ENCODE measurements at places on chromosomes 3 and 15.
A peak's percentile ranks its signal among the peaks of the same experiment; 100 is the strongest.

GRCh38 chr3:82814660-82815059 is 1053.2 kb upstream of the GBE1 start:
- no peak for DNase-seq

GRCh38 chr15:41838400-41838897 is at the start of gene PLA2G4B:
Gene PLA2G4B (plus strand): TSS chr15:41838847. CDS start chr15:41838914, 67 bp downstream.
- DNase-seq: no peak

DNA sequence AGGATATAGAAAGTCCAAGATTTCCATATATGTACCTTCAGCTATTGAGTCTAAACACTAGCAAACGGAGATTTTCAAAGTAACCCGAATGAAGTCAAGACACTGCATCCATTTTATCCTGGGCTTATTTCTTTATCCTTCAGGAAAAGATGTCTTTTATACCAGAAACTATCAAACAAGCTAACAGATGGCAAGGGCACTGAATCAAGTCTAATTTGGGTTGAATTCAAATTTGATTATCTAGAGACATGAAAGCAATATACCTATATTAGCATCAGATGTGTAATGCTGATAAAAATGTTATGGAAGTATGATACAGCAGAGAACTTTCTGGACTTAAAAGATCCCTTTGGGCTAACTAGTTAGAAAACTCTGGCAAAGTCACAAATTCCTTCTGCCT is 138.3 kb upstream of the TSPAN3 start:
- no peak for DNase-seq

DNA sequence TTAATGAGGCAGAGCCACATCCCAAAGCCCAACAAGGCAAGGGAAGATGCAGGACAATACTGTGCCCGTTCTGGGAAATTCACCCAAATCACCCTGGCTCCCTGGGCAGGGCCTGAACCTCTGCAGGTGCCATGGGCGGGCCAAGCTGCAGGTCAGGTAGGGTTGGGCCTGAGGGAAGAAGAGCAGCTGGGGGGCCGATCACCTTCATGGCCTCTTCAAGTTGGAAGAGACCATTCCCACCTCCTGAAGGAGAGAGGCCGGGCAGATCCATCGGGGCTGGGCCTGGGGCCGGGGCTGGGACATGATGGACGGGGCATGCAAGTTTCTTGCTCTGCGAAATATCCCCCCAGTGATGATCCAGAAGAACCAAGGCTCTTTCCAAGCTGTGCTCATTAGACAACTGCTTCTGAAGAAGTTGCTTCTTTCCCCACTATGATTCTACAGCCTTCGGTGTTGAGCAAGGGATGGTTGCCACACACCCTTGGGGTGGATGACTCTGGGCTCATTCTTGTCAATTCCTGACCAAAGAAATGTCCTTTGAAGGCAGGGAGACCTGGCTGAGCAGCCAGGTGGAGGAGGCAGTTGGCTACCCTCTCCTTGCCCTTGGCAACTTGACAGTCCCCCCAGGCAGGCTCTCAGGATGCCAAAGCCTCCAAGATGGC is 38.2 kb downstream of the KLHL25 start:
- DNase-seq: peak; percentile 81

DNA sequence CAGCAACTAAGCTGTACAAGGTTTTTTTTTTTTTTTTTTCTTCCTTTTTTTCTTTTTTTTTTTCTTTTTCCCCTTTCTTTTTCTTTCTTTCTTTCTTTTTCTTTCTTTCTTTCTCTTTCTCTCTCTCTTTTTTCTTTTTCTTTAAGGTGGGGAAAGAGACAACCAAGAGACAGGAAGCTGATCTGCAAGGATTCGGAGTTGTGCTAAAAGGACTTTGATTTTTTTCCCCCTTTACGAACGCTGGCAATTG is 148 bp downstream of the RBMS3 start:
- DNase-seq: no peak

DNA sequence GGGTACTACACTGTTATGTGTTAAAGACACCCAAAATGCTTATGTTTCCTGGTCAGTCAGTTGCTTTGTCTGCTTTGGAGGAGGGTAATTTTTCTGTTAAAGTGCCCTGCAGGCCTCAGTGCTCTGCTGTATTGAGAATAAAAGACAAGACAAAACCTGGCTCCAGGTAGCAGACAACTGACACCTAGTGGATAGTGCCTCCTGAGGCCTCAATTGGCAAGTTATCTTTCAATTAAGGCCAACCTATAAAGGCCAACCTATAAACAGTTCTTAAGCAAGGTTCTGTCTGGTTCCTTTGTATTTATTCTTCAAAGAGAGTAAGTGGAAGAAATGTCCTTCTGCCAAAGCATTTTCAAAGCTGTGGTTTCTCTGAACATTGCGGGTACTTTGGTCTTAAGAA is 773.8 kb downstream of the MECOM start:
- no peak for DNase-seq

GRCh38 chr3:8769088-8769822 is at the start of gene OXTR:
Gene OXTR (minus strand): TSS chr3:8769613. CDS start chr3:8768187, 1,426 bp downstream.
- DNase-seq: peak; percentile 74

DNA sequence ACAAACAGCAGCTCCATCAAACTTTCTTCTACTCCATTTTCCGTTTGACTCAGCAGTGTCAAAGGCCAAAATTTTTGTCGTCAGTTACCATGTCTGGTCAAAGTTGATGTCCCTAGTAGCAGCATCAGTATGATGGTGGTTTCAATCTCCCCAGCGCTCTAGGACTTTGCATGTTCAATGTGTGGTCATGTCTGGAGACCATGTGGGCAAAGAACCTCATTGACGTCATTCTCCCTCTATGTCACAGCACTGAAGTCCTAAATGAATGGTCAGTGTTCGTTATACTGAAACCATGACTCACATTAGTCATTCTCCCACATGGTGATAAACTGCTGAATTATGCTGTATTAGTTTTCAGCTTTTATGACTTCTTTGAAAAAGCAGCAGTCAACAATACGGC is 23.2 kb downstream of the SHC4 start:
- peak; percentile 86 for DNase-seq

DNA sequence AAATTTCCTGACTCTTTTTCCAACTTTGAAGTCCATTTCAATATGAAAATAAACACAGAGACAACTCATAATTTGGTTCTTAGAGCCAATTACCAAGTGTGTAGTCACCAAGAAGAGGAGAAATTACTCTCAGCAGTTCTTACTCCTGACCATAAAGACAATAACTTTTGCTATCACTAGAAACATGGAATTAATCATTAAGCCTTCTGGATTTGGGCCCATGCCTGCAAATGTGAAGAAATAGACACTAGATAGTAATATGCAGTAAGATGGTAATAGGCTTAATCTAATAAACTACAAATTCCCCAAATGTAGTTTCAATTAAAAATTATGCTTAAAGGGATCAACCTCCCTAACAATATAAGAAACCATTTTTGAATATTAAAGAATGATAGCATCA is 185.1 kb upstream of the AGTR1 start:
- no peak for DNase-seq

GRCh38 chr3:100708644-100708988 is 678 bp upstream of the TFG start:
- peak; percentile 46 for DNase-seq

DNA sequence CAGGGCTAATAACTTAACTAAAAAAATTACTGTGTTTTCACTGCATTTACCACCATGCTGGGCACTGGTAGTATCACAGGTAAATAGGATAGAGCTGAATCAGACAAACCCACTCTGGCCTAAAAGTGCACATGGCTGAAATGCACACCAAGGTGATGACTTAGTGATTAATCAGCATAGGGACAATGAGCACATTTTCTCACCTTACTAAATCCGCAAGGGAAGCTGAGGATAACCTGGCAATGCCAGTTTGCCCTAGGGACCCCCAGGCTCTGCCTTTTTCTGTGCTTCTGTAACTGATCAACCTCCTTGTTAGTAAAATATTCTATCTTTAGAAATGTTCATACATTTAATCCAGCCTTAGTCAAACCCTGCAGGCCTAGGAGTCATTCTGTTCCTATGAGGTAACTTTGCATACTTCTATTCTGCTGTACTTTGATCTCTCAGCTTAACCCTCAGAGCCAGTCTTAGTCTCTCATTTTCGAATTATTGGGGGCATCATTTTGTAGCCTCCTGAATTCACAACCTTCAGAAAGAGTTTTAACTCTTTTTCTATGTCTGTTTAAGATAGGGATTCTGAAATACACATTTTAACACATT is 562.9 kb upstream of the KCNMB2 start:
- peak; percentile 46 for DNase-seq

DNA sequence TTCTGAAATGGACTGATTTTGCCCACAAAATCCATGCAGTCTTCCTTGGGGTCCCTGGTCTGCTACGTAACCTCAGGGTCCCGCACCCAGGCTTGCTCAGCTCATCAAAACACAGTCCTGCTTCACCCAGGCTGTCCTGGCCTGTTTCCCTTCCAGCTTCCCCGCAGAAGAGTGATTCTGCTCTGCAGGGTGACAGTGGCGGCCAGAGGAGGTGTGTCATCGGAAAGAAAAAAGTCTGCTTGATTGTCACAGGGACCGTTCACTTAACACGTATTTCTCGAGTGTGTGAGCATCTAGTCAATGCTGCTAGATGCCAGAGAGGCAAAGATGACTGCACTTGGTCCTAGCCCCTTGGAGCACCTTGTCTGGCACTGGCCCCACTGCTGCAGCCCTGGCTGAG is 50.1 kb upstream of the ABHD2 start:
- no peak for DNase-seq

- DNase-seq: no peak
These were observed 264.3 kb downstream of the LRTM1 start for GRCh38 chr3:54663501-54664011.

DNA sequence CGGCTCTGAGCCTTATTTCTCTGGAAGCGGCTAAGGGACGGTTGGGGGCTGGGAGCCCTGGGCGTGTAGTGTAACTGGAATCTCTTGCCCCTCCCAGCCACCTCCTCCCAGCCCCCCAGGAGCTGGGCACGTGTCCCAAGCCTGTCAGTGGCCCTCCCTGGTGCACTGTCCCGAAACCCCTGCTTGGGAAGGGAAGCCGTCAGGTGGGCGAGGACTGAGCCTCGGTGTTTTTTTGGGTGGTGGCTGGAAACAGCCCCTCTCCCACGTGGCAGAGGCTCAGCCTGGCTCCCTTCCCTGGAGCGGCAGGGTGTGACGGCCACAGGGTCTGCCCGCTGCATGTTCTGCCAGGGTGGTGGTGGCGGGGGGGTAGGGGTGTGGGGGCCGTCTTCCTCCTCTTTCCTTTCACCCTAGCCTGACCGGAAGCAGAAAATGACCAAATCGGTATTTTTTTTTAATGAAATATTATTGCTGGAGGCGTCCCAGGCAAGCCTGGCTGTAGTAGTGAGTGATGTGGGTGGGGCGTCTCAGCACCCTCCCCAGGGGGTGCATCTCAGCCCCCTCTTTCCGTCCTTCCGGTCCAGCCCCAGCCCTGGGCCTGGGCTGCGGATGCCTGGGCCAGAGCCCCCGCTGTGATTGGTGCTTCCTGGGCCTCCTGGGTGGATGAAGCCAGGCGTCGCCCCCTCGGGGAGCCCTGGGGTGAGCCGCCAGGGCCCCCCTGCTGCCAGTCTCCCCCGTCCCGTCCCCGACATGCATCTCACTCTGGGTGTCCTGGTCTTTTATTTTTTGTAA is 58.8 kb upstream of the GOLGA8A start:
- DNase-seq: no peak

- no peak for DNase-seq
These were observed 67.5 kb downstream of the PROS1 start for GRCh38 chr3:93906245-93906644.

- DNase-seq: no peak
These were observed 131.7 kb downstream of the ATP10A start for GRCh38 chr15:25731411-25731810.

DNA sequence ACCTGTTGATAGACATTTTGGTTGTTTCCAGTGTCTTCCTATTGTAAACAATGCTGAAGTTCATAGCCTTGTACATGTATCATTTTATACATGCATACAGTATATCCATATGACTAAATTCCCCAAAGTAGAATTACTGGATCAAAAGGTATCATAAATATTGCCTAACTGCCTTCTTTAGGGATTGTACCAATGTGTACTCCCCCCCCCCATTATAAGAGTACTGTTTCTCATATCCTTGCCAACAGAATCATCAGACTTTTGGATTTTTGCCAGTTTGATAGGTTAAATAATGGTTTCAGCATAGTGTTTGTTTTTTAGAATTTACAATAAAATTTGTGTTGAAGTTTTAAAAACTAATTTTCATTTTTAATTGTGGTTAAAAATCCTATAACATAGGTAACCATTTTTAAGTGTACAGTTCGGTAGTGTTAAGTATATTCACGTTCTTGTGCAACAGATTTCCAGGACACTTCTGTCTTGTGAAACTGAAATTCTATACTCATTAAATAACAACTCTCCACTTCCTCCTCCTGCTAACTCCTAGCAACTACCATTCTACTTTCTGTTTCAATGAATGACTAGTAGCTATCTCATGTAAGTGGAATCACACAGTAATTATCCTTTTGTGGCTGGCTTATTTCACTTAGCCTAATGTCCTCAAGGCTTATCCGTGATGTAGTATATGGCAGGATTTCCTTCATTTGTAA is 30.8 kb upstream of the MAP3K13 start:
- DNase-seq: peak; percentile 47

DNA sequence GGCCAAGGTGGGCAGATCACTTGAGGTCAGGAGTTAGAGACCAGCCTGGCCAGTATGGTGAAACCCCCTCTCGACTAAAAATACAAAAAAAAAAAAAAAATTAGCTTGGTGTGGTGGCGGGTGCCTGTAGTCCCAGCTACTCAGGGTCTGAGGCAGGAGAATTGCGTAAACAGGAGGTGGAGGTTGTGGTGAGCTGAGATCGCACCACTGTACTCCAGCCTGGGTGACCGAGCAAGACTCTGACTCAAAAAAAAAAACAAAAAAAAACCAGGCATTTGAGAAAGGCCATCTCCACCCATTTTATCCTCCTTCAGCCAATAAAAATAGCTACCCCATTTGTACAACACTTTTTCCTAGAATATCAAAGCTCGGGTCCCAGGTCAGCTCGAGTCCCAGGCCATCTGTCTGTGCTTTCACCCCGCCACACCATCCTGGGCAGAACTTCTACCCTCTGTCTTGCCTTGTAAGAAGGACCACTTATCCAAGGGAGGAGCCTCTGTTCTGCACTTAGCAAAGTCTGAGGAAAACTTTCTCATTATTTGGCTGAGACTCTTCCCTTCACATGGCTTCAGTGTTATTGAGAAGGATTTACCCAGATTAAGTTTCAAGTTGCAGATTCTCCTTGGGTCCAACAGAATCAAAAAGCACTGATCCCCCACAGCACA is 99.1 kb downstream of the MESD start:
- no peak for DNase-seq

- peak; percentile 81 for DNase-seq
These were observed 128.3 kb downstream of the ALCAM start for GRCh38 chr3:105495021-105495420.

DNA sequence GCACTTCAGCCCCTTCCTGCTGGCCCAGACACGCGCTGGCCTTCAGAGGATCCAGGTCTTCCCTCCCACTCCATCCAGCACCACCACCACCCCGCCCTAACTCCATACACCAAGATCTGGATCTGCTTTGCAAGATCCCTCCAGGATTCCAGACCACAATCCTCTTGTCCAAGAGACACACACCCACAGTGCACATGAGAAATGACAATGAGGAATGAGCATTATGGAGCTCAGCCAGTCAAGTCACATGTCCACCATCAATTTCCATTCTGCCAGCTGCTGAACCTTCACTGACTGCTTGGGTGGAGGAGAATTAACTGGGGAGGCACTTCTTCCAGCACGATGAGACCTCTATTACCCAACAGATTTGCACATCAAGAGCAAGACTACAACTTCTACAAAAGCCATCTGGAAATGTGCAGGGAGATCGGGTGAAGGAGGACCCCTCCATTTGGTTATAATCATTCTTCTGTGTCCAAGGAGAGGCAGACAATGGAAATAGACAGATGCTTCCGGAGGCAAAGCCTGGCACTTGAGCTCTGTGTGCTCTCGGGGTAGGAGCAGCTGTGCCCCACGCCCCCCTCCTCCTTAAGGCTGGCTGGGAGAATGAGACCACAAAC is 12.3 kb upstream of the SPATA12 start:
- peak; percentile 27 for DNase-seq

- DNase-seq: no peak
These were observed 151.4 kb downstream of the CHDH start for GRCh38 chr3:53694666-53695323.
